ENCODE measurements at places on chromosomes 7 and 10. TPM values are rescaled to one million over a fixed set of nuclear protein-coding genes. Genes with fewer than 3 reads are reported as not detected.

DNA sequence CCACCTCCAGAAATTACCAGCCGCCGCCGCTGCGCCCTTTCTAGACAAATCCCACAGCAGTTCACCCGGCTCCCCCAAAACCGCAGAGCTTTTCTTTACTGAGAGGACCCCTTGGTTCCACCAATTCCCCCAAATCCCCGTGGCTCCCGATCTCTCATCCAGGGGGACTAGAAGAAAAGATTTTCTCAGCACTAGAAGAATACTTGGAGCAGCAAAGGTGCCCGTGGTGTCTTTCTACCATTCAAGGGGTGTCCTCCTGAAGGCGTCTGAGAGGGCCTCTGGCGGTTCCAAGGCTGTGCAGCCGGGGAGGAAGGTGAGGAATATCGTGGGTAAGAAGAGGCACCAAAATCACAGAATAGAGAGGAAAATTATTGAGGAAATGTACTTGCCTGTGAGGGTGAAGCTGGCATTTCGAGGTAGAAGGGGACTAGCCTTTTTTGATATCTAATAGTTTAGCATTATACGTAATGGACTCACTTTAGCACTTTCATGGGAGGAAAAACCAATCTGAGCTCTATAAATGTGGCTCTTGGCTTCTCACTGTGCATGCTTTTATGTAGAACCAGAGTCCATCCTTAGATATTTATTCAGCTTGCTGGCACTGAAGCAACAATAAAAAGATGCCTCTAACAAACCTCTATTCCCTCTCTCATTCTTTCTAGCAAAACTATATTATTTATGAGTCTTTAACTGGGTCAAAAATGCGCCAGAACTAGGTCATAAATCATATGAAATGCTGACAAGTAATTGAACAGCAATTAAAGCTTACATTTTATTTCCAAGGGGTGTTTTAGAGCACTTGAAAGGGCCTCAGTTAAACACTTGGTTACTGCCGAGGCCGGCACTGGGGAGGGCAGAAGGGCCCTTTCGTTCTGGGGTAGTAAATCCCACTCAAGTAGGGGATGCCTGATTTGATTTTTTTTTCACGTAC is 13.8 kb upstream of the HOXA2 start:
- peak; percentile 53 for DNase-seq
- no peaks in the 10 kb centered on the region for H3K36me3 ChIP-seq

GRCh38 chr7:94687810-94688209 is 31.9 kb upstream of the SGCE start:
- H3K4me1 ChIP-seq = no peaks in the 10 kb centered on the region
- H3K27me3 ChIP-seq = no peaks in the 10 kb centered on the region
- H3K4me3 ChIP-seq = no peak overlapping the region
- H3K27ac ChIP-seq = no peak overlapping the region

DNA sequence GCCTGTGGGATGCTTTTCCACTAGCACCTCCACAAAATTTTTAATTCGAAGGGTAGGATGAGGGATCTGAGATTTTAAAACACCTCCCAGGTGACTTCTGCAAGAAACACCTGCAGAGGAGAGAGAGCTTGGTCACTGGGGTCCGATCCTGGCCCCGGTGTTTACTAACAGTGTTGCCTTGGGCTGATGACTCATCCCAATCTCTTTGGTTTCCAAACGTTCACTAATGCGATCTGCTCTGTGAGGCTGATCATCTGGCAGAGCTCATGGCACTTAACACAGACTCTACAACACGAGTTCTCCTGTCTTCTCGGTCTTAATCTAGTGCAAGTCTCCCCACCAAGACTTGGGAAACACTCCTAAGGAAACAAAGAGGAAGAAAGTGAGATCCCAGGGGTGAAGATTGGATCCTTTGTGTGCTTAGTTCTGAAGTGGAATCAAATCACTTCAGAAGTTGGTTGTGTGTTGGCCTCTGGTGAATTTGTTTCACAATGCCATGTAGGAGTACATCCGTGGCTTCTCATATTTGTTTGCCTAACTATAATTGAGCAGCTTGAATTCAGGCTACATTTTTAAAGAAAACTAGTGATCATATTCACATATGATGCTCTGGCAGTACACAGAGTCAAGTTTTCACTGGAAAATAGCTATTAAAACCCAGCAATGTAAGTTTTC is 407.9 kb downstream of the NRG3 start:
- H3K36me3 ChIP-seq = no peaks in the 10 kb centered on the region
- DNase-seq = no peak
- H3K27ac ChIP-seq = no peak overlapping the region
- no peaks in the 10 kb centered on the region for H3K4me1 ChIP-seq

The UPK3BL2 gene
- 21.6 TPM for total RNA-seq

GRCh38 chr10:130479926-130480325 is 343.7 kb downstream of the GLRX3 start:
- no peaks in the 10 kb centered on the region for H3K36me3 ChIP-seq
- no peaks in the 10 kb centered on the region for H3K4me1 ChIP-seq
- no peaks in the 10 kb centered on the region for H3K27me3 ChIP-seq
- no peak for DNase-seq
- no peak overlapping the region for H3K4me3 ChIP-seq

DNA sequence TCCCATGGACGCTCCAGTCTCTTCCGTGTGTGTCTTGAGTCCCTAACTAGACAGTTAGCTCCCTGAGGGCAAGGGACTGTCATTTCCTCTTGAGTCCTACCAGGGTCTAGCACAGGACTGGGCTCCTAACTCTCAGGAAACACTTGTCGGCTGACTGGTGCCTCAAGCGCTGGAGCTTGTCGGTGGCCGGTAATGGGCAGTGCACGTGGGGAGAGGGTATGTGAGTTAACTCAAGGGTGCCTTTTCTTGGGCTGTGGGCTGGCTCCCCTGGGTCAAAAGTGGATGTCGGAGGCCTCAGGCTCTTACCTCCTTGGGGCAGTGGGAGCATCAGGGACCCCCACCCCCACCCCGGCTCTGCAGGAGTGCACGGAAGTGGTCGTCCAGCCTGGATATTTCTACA is 32.9 kb downstream of the ZNF775 start:
- H3K4me1 ChIP-seq = peaks cover 16% of the 10 kb centered on the region
- H3K36me3 ChIP-seq = no peaks in the 10 kb centered on the region
- no peak for DNase-seq
- H3K27ac ChIP-seq = no peak overlapping the region
- no peaks in the 10 kb centered on the region for H3K27me3 ChIP-seq
- no peak overlapping the region for H3K4me3 ChIP-seq

DNA sequence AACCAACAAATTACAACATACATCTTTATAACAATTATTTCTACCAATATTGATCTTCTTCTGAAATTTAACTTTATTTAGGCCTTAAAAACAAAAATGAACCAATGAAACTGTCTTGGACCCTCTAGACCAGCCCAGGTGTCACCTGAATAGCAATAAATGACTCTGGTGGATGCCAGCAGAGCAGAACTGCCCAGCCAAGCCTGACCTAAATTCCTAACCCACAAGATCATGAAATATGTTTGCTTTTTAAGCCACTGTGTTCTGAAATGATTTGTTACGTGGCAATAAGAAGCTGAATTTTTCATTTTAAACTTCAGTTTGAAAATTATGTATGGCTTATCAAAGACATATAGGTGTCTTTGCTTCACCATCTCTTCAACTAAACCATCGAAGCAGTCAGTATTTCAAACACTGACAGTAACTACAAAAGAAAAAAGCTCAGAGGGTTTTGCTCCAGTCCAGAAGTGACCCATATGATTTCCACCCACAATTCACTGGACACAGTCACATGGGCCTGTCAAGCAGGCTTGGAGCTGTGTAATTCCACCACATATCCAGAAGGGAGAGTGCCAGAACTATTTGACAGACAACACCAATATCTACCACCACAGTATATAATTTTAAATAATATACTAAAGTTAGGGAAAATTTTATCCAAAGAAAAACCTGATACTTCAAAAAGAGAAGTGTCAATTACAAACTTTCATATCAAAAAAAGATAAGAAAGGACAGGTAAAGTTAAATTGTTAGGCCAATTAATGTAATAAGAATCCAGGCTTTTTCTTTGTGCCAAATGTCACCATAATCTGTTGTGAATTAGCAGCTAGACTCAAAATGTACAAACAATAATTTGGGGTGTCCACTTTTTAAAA is 94.5 kb downstream of the KMT2C start:
- H3K27me3 ChIP-seq = no peaks in the 10 kb centered on the region
- peak; percentile 74 for DNase-seq
- H3K4me3 ChIP-seq = peak overlapping the region; percentile 29

GRCh38 chr10:21487416-21488180 is 37.9 kb downstream of the SKIDA1 start:
- H3K36me3 ChIP-seq = no peaks in the 10 kb centered on the region
- no peak for DNase-seq
- no peak overlapping the region for H3K4me3 ChIP-seq
- no peaks in the 10 kb centered on the region for H3K27me3 ChIP-seq
- no peak overlapping the region for H3K27ac ChIP-seq
- no peaks in the 10 kb centered on the region for H3K4me1 ChIP-seq

The ZCCHC24 gene
- 21.3 TPM for total RNA-seq

The SPDYE5 gene
- not detected for total RNA-seq

The SPDYE2 gene
- 0.50 TPM for total RNA-seq

DNA sequence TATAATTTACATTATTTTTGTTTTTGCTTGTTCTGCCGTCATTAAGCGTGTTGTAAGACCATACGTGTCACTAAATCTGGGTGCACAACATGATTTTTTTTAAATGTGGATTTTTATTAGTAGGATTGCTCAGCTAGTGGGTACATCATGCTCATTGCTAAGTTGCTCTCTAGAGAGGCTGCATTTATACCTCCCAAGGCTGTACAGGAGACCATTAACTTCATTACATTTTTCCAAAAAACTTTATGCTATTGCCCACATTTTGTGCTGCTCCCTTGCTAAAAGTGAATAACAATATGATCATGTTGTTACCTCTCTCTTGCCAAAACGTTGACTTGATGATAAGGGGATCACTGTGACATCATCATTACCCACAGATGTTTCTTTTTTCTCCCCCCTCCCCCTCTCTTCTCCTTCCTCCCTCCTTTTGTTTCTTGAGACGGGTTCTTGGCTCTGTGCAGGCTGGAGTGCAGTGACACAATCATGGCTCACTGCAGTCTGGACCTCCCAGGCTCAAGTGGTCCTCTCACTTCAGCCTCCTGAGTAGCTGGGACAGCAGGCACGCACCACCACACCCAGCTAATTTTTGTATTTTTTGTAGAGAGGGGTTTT is 65.1 kb downstream of the BMPR1A start:
- no peaks in the 10 kb centered on the region for H3K4me1 ChIP-seq
- H3K36me3 ChIP-seq = no peaks in the 10 kb centered on the region
- H3K27ac ChIP-seq = no peak overlapping the region

DNA sequence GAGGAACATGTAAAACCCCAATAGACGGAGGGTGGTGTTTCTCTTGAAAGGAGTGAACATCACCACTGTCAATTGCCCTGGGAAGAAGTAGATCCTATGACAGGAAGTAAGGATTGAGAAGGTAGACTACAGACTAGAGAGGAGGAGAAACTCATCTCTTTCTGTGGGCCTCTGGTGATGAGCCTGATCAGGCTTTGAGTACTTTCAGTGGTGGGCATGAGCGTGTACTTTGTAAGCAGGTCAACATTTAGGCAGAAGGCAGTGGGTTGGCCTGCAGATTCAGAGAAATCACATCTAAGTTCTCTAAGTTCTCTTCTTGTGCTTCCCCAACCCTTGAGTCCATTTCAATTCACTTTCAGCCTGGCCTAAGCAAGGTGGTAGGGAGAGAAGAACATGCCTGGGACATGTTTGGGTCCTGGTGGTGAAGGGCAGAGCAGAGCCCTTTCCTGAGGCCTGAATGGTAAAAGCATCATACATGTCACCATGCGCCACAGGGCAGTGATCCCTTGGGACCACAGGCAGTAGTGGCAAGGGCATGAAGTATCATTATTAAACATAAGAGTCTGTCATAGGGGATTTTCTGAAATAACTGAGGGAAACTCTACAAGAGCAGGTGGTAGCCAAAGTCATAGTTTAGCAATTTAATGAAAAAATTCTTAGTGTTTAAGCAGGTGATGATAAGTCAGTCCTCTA is 56.4 kb upstream of the ANKRD1 start:
- no peaks in the 10 kb centered on the region for H3K36me3 ChIP-seq
- no peaks in the 10 kb centered on the region for H3K4me1 ChIP-seq
- no peaks in the 10 kb centered on the region for H3K27me3 ChIP-seq
- no peak overlapping the region for H3K4me3 ChIP-seq
- DNase-seq = no peak

The WEE2 gene
- total RNA-seq = 0.06 TPM

The IFIT3 gene
- 20.1 TPM for total RNA-seq

DNA sequence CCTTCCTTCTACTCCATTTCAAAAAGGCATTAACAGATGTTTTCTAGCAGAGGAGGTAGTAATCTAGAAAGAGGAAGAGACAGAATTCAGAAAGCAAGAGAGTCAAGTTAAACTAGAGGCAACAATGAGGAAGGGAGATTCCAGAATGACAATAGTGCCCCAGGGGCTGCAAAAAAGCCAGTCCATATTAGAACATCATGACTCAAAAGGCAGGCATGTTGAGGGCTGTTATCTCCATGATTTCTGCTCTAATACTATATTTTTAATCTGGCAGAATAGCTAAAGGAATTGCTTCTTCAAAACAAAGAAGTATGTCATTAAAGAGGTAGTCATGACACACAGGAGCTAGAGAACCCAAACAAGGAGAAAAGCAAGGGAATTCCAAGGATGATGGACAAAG is 599.6 kb downstream of the INHBA start:
- H3K27me3 ChIP-seq = no peaks in the 10 kb centered on the region
- H3K4me1 ChIP-seq = no peaks in the 10 kb centered on the region
- no peak overlapping the region for H3K27ac ChIP-seq
- no peak overlapping the region for H3K4me3 ChIP-seq
- DNase-seq = no peak

- no peak for DNase-seq
- H3K27me3 ChIP-seq = no peaks in the 10 kb centered on the region
- H3K4me3 ChIP-seq = no peak overlapping the region
- no peak overlapping the region for H3K27ac ChIP-seq
- no peaks in the 10 kb centered on the region for H3K4me1 ChIP-seq
These were observed 35.0 kb upstream of the ELMO1 start for GRCh38 chr7:37483627-37484026.

The GPER1 gene
- 5.2 TPM for total RNA-seq

GRCh38 chr10:103548006-103548405 is 54.5 kb downstream of the NEURL1 start:
- H3K27ac ChIP-seq = no peak overlapping the region
- no peak overlapping the region for H3K4me3 ChIP-seq
- DNase-seq = no peak
- H3K36me3 ChIP-seq = no peaks in the 10 kb centered on the region

DNA sequence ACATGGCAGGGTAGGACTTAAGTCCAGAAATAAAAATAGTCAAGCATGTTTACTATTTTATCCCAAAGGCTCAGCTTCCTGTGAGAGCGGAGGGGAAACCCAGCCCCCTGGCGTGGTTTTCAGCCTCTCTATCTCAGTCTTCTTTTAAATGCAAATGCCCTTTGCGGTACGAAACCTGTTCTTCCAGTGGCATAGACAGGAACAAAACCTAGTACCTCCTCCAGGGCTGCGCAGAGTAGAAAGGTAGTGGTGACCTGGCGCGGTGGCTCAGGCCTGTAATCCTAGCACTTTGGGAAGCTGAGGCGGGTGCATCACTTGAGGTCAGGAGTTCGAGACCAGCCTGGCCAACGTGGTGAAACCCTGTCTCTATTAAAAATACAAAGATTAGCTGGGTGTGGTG is 181.3 kb upstream of the FOXK1 start:
- H3K36me3 ChIP-seq = no peaks in the 10 kb centered on the region
- no peaks in the 10 kb centered on the region for H3K4me1 ChIP-seq
- no peak overlapping the region for H3K4me3 ChIP-seq
- no peak for DNase-seq
